ENCODE measurements at places on chromosomes 4 and X.
A peak's percentile ranks its signal among the peaks of the same experiment; 100 is the strongest.

GRCh38 chrX:151702741-151703340, 7.6 kb downstream of the PRRG3 start:
- DNase-seq, result no peak

- DNase-seq, result peak; percentile 81
Measured at GRCh38 chrX:141176586-141177451, at the start of gene LDOC1. Gene LDOC1, minus strand, starts transcription at chrX:141177129. Its CDS starts 108 bp downstream, at chrX:141177021.

- DNase-seq, result no peak
Measured at GRCh38 chr4:80576796-80577195, 241.3 kb downstream of the CFAP299 start.

DNA sequence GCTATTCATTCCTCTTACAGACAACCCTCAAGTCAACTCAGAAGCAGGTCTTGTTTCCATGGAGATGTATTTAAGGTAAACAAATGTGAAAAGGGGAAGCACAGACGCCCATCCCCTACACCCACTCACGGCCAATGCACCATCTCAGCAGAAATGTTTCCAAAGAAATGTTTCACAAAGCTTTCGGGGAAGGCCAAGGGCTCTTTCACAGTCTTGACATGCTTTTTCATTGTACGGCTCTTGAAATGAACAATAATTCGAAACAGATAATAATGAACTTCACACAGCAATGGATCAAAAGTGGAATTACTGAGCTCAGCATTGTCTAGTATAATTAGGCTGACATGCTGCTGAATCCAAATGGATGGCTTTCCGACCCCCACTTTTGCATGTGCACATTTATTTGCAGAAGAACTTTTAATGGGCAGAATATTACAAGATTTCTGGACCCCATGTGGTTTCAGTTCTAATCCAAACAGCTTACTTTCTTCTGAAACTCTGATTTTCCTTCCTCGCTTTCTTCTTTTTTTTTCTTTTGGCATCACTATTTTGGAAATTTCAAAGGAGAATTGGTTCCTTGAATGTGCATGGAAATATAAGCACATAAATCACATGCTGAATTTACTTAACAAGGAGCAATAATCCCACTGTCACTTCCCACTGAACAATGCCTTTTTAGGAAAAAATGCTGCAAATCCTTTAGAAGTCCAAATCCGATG, 160.9 kb downstream of the SMIM20 start:
- no peak for DNase-seq

DNA sequence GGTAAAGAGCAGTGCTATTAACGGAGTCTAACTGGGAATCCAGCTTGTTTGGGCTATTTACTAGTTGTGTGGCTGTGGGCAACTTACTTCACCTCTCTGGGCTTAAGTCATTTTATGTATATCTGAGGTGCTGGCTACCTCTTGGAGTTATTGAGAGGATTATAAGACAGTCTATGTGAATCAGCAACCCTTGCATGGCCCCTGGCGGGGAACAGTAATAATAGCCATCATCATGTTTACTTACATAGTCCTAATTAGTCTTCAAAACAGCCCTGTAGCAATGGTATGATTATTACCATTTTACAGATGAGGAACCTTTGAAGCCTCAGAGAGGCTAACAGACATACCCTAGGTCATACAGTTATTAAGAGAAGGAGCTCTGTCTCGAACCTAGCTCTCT, 1.5 kb downstream of the HPRT1 start:
- no peak for DNase-seq

GRCh38 chr4:151147000-151147399, 47.6 kb downstream of the RPS3A start:
- DNase-seq, result no peak

GRCh38 chr4:174154215-174154854, 129.1 kb downstream of the FBXO8 start:
- no peak for DNase-seq

GRCh38 chr4:115515772-115516171, 402.4 kb upstream of the NDST4 start:
- no peak for DNase-seq

DNA sequence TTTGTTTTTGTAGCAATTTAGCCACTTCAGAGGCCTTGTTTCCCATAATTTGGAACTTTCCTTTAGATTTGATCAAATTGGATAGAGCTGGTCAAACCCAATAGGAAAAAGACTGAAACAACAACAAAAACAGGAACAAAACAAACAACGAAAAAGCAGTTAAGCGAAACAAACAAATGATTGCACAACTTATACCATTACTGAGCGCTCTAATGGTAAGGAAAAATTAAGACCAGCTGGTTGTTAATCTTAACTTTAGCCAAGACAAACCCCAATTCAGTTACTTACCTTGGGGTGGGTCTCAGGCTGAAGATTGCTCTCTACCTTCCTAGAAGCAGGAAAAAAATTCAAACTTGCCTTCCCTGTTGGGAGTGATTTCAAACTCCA, 38.3 kb downstream of the SPCS3 start:
- DNase-seq, result no peak

- DNase-seq, result no peak
Measured at GRCh38 chr4:157810137-157810774, 362.6 kb downstream of the GASK1B start.

- no peak for DNase-seq
Measured at GRCh38 chrX:96776966-96777365, 92.3 kb downstream of the DIAPH2 start.

DNA sequence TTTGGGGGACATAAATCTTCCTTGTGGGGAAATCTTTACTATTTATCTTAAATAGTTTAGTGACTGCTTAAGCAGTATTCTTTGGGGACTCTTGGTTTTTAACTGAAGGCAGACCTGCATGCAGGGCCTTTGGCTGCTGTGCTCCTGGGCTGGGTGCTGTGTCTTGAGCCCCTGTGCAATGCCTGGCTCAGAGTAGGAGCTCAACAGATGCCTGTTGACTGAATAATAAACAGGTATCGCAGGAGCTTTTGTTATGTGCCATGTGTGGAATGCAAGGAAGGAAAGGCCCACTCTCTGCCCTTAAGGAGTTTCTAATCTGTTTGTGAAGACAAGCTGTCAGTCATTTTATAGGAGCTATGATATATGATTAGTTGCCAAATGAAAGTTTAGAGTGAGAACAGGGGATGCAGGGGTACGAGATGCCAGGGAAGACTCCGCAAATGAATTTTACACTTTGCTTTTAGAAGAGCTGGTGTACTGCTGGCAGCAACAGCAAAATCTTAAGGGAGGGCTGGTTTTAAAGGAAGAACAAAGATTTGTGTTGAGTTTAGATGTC, 6.7 kb downstream of the GAB1 start:
- no peak for DNase-seq

- DNase-seq, result no peak
Measured at GRCh38 chr4:5292101-5292500, 240.8 kb downstream of the STK32B start.

GRCh38 chr4:108838451-108838850, 75.6 kb upstream of the ETNPPL start:
- DNase-seq, result no peak

GRCh38 chrX:13383907-13384306, 64.1 kb upstream of the ATXN3L start:
- DNase-seq, result no peak

DNA sequence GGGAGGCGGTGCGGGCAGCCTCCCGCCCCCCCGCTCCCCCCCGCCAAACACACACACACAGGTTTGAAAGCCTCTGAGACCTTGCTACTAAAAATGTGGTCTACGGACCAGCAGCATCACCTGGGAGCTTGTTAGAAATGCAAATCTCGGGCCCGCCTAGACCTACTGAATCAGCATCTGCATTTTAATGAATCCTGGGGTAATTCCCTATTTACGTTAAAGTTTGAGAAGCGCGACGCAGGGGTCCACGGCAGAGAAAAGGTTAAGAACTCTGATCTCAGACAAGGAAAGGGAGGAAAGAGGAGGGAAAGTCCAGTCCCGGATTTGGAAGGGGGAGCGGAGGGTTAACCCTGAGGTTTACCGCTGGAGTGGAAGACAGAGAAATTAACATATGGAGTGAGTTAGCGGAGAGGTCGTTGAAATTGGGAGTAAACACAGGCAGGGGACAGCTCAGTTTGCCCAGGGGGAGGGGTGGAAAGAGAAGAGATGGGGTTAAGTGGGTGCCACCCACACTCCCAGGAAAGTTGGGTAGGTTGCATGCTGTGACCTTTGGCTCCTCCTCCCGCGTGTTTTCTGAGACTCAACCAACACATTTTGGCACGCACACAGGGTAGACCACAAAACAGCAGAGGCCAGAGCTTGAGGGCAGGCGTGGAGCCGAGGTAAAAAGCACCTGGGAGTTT, 483.6 kb downstream of the BCOR start:
- peak; percentile 35 for DNase-seq

DNA sequence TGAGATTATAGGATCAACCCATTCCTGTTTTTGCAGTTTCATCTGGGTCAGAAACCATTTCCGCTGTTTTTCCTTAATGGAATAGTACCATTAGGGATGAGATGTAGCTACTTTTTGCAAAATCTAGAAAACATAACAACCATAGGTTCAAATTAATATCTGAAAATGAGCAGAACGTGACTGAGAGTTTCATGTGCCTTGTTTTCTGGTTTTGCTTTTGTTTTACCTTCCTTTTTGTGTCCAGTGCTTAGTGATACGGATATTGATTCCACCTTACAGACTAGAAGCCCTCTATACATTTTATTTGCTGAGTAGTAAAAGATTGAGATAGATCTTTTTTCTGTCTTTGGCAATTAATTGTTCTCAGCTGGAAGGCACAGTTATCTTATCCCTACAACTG, 46.5 kb downstream of the SNX25 start:
- DNase-seq, result no peak

- DNase-seq, result no peak
Measured at GRCh38 chr4:39319676-39320075, 46.5 kb downstream of the RFC1 start.

DNA sequence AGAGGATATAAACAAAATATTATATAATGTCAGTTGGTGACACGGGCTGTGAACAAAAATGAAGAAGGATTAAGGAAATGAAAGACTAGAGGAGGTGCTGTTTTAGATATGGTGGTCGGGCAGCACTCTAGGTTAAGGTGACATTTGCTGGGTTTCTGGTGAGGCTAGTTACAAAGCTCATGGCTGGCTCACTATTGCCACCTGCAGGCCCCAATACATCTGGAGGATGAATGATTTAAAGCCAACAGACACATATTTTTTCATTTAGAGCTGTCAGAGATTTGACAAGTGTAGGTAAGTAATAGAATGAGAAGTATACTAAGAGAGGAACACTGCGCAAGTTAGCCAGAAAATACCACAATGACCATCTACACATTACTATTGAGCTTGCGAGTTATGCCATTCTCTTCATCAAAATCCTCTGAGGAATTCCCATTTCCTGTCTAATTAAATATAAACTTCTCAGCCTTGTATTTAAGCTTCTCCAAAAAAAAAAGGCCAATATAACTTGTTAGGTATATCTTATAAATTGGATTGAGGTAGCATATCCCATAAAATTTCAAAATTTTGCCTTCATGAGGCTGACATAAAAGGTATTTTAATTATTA, 6.4 kb upstream of the FGG start:
- DNase-seq, result peak; percentile 81

DNA sequence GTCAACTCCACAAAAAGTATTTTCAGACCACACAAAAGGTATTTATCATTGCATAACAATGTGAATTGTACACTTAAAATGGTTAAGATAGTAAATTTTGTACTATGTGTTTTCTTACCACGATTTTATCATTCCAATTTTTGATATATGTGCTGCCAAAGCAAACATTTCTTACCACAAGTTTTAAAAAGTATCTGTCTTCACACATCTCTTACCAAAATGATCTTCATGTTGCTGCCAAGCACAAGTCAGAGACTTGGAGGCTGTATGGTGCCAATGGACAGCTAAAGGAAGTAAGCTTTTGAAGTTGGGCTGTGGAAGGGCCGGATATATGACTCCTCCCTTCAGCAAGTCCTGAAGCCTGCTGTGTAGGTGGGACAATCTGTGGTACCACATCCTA, 67.9 kb downstream of the TMLHE start:
- no peak for DNase-seq

- DNase-seq, result no peak
Measured at GRCh38 chrX:97314345-97314744, 430.6 kb downstream of the RPA4 start.

DNA sequence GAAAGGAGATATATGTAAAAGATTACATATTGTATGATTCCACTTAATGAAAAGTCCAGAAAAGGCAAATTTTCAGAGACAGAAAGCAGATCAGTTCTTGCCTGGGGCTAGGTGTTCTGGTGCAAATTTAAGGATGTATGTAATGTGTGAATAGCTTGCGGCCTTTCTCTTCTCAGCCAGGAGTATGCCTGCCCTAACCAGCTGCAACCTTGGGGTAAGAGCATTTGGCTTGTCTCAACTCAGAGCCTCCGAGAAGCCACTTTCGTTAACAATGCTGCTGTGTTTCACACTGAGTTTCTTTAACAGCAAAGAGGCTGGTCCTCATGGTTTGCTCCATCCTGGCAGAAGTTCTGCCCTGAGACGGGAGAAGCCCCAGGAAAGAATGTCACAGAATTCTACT, 102.7 kb downstream of the SPCS3 start:
- no peak for DNase-seq

GRCh38 chr4:133869486-133869885, 332.1 kb downstream of the PABPC4L start:
- no peak for DNase-seq

GRCh38 chr4:153246446-153247115, 42.3 kb downstream of the TRIM2 start:
- no peak for DNase-seq

DNA sequence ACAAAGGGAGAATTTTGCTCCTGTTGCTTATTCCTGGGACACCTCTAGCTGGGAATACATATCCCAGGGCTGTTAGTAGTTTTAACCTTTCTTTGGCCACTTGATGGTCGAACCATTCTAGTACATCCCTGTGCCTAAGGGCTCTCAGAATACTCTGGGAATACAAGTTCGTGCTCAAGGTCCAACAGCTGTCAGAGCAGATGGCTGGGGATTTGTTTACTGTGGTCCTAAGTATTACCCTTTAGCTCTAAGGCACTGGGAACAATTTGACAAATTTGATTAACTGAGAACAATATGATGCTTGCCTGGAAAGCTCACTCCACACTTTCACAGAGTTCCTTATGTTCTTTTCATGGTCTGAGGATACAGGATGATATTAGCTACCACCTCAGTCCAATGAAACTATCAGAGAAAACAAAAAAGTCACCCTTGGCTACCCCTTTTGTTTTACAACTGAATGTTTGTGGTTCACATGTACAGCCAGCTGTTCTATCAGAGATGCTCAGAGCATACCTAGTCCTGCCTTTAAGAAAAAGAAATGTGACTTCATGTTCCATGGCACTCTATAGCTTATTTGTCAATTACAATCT, 47.4 kb upstream of the PHOX2B start:
- no peak for DNase-seq

DNA sequence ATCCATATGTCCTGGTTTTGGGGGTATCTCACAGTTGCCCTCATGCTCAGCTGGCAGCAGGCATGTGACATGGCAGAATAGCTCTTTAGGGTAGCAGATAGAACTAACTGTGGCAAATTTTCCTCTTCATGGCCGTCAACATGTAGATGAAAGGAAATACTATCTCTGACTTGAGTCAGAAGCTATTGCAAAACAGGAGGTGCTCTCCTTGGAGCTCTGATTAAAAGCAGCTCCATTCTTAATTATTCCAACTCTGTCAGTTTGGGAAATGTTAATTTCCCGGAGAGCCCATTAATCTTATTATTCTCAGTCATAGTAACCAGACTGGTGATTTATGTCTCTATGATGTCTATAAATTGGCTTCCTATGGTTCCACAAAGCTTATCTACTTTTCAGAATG, 18.2 kb downstream of the IL13RA1 start:
- no peak for DNase-seq

- DNase-seq, result no peak
Measured at GRCh38 chrX:6906608-6907007, 240.9 kb upstream of the STS start.

Data from activated naive CD4-positive, alpha-beta T cell treated with anti-CD3 and anti-CD28 coated beads, Interleukin-2, amount 10 ng/mL, durations not matched to agents 7 days and 5 days (primary cell).